ENCODE measurements at places on chromosomes 2 and 18.

- no peak for DNase-seq
Measured at GRCh38 chr18:6294148-6294784, 120.4 kb downstream of the L3MBTL4 start.

GRCh38 chr2:176455816-176456291, 186.6 kb downstream of the MTX2 start:
- no peak for DNase-seq

DNA sequence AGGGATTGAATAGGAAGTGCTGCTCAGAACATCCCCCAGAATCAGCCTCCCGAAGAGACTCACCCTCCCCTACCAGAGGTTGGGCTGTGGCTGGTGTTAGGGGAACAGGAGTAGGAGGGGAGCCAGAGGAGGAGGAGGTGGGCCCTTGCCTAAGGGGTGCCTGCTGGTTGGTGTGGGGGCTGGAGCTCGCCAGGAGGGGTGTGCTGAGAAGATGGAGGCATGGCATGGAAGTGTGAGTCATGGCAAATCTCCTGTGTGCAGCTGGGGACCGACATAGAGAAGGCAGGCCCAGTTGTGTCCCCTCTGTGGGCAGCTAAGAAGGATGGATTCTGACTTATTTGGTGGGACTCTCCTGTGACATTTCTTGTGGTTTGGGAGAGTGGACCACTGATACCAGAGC, 73.7 kb downstream of the DGKD start:
- no peak for DNase-seq

DNA sequence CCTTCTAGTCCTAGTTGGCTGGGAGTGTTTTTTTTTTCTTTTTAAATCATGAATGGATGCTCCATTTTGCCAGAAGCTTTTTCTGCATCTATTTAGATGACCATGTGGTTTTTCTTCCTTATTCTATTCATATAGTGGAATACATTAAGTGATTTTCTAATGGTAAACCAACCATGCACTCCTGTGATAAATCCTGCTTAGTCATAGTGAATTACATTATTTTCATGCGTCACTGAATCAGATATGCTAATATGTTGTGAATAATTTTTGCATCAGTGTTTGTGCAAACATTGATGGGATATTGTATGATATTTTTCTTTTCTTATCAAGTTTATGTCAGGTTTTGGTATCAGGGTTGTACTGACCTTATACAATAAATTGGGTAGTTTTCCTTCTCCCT, 229.3 kb upstream of the REV1 start:
- no peak for DNase-seq

DNA sequence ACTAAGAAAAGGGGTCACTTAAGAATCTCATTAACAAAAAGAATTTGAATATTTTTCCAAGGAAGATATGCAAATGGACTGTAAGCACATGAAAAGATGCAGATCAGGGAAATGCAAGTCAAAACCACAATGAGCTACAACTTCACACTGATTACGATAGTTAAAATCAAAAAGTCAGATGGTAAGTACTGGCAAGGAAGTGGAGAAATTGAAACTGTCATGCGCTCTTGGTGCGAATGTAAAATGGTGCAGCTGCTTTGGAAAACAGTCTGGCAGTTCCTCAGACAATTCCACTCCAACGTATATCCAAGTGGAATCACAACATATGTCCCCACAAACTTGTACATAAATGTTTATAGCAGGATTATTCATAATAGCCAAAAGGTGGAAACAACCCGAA, 81.4 kb downstream of the MSH2 start:
- no peak for DNase-seq

DNA sequence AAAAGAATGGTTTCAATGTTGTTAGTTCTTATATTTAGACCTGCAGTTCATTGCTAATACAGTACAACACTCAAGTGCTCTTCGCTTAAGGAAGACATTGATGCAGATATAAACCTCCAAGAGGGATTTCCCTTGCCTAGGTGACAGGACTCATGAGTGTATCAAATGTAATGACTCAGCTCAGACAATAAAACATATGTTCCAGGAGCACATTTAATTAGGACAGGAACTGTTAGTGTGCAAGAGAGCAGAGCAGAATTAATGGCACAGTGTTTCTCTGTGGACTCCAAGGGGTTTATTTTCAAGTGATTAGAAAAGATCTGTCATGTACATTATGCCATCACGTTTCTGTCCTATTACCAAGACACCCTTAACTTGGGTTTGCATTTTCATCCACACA, 375.0 kb downstream of the LRRTM4 start:
- DNase-seq: no peak

DNA sequence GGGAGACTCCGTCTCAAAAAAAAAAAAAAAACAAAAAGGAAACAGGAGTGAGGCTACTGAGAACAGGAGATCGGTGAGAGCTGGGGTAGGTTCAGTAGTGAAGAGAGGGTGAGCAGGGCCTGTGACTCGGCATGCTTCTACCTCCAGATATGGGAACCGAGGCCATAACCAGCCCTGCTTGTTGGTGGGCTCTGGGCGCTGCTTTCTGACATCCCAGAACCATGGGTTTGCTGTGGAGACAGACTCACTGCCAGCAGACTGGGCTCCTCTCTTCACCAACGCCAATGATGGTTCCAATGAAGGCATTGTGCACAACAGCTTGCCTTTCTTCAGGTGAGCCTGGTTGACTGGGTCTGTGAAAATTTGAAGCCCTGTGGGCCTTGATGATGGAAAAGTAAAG, 6.2 kb downstream of the CAD start:
- no peak for DNase-seq

DNA sequence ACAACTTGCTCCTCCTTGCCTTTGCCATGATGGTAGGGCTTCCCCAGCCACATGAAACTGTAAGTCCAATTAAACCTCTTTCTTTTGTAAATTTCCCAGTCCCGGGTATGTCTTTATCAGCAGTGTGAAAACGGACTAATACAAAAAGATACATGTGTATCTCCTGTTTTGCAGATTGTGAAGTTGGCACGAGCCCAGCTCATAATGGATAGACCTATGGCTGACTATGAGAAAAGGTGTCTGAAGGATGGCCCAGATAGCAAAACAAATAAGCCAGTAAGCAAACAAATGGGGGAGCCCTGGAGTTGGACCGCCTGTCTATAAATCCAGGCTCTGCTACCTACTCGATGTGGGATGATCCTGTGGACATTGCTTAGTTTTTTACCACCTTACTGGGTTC, 15.5 kb upstream of the PRKCE start:
- DNase-seq: no peak

GRCh38 chr2:56739413-56739812, 555.6 kb downstream of the CCDC85A start:
- no peak for DNase-seq

- DNase-seq: no peak
Measured at GRCh38 chr2:210633699-210634098, 77.3 kb downstream of the CPS1 start.

DNA sequence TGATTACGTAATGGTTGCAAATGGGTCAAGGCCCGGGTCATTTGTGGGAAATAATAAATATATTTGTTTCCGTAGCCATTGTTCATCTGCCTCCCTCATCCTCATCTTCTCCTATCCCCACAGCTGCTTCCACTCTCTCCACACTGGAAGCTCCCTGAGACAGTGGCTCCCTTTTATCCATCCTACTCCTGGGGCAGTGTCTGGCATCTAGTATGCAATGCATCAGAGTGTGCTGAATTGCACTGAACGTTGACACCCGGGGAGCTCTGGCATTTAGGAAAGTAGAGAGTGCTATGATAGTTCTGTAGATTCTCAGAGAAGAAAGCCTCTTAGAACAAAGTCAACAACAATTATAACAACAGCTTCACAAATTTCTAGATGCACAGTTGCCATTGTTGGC, 45.5 kb upstream of the NAB1 start:
- no peak for DNase-seq

GRCh38 chr2:180474716-180475115, 467.6 kb upstream of the CWC22 start:
- DNase-seq: peak; percentile 4

- peak; percentile 91 for DNase-seq
Measured at GRCh38 chr2:24721470-24721869, 71.7 kb downstream of the PTRHD1 start.

DNA sequence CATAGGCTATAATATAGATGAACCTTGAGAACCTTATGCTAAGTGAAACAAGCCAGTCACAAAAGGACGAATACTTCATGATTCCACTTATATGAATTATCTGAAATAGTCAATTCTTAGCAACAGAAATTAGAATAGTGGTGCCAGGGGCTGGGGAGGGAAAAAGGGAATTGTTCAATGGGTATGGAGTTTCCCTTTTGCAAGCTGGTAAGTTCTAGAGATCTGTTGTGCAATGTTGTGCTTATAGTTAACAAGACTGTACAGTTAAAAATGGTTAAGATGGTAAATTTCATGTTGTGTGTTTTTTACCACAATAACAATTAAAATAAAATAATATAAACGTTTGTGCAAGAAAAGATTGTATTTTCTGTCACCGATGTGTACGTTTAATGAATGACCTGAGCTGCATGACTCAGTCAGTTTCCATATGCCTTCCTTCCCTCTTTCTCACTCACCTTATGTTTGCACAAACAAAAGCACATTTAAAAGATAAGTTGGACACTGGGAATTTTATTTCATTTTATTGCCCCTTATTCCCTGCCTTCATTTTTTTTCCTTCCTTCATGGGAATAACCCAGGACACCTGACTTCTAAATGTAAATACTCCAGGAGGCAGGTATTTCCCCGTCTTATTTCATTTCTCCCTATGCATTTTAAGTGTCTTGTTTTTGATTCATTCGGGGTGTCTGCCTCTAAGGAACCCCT, 143.7 kb upstream of the TTC39C start:
- DNase-seq: no peak

DNA sequence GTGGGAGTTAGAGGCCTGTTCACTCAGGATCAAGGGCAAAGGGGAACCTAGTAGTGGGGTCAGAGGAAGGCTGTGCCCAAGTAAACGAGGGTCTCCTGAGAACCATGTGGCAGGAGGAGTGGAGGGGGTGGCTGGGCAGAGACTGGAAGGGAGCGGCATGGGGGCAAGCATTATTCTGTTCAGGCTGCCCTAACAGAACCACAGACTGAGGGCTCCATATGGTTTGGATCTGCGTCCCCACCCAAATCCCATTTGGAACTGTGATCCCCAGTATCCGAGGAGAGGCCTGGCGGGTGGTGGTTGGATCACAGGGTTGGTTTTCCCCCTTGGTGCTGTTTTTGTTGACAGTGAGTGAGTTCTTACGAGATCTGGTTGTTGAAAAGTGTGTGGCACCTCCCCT, 287.0 kb downstream of the PHLPP1 start:
- no peak for DNase-seq
